ENCODE measurements at places on chromosomes 4 and X.

DNA sequence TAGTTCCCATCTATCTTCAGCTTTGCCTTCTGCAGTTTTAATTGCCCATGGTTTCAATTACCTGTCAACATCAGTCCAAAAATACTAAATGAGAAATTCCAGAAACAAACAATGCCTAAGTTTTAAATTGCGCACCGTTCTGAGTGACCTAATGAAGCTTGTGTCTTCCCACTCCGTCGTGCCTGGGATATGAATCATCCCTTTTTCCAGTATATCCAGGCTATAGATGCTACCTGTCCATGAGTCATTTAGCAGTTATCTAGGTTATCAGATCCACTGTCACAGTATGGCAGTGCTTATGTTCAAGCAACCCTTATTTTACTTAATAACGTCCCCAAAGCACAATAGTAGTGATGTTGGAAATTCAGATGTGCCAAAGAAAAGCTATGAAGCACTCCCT is 363.6 kb upstream of the FAM241A start:
- no peak overlapping the region for H3K27ac ChIP-seq
- no peaks in the 10 kb centered on the region for H3K4me1 ChIP-seq
- H3K36me3 ChIP-seq: no peaks in the 10 kb centered on the region
- DNase-seq: no peak
- H3K4me3 ChIP-seq: no peak overlapping the region
- no peaks in the 10 kb centered on the region for H3K27me3 ChIP-seq

DNA sequence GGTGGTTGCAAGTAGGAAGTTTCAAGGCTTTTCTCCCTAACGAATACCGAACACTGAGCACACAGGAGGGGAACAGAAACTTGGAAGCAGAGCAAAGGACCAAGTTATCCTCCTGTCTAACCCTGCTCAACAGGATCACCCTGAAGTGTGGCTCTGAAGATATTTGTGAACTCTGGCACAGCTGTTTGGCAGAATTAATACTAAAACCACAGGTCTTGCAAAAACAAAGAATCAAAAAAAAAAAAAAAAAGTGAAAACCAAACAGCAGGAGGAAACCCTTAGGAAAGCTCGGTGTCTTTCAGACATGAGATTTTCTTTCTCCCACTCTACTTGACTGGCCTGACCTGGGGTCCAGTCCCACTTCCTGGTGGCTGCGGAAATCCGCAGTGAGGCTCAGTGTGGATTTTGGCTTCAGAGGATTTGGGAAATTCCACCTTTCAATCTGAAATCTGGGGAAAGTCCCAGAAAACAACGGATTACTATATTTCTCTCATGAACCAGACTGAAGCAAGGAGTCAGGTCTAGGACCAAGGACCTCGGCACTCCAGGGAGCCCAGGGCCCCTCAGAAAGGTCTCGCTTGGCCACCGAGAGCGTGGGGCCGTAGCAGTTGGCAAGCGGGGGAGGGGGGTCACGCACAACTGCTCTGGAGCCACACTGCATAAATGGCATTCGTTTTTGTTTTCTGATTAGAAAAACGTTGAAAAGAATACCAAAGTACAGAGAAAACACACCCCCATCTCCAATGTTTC is 867 bp downstream of the TIFA start:
- H3K36me3 ChIP-seq: no peaks in the 10 kb centered on the region
- peak overlapping the region; percentile 83 for H3K27ac ChIP-seq
- no peak for DNase-seq
- H3K4me1 ChIP-seq: peaks cover 2% of the 10 kb centered on the region
- H3K4me3 ChIP-seq: peak overlapping the region; percentile 60

DNA sequence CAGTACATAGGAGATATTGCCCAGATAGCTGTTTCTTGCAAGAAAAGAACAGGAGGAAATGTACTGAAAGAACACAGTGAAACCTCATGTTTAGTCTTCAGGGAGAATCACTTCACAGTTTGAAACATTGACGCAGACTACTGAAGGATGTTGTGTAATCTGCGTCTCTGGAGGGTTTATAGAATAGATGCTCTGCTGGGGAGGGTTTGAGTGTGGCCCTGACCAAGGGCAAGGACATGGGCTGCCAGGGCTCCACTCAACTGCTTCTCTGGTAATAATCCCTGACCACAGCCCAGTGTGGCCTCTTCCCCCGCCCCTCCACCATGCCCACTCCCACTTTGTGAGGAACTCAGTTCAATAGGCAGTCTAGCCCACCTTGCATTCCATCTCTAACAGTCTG is 15.8 kb upstream of the ACE2 start:
- no peak overlapping the region for H3K27ac ChIP-seq
- H3K27me3 ChIP-seq: no peaks in the 10 kb centered on the region
- DNase-seq: no peak

- H3K27ac ChIP-seq: no peak overlapping the region
- H3K4me1 ChIP-seq: peaks cover 5% of the 10 kb centered on the region
- DNase-seq: no peak
- no peaks in the 10 kb centered on the region for H3K27me3 ChIP-seq
- no peaks in the 10 kb centered on the region for H3K36me3 ChIP-seq
Measured at GRCh38 chr4:120919358-120919757, 3.2 kb downstream of the PRDM5 start.

GRCh38 chr4:121792966-121793365 is 8.2 kb upstream of the EXOSC9 start:
- no peak for DNase-seq
- no peak overlapping the region for H3K27ac ChIP-seq
- no peak overlapping the region for H3K4me3 ChIP-seq
- no peaks in the 10 kb centered on the region for H3K36me3 ChIP-seq

DNA sequence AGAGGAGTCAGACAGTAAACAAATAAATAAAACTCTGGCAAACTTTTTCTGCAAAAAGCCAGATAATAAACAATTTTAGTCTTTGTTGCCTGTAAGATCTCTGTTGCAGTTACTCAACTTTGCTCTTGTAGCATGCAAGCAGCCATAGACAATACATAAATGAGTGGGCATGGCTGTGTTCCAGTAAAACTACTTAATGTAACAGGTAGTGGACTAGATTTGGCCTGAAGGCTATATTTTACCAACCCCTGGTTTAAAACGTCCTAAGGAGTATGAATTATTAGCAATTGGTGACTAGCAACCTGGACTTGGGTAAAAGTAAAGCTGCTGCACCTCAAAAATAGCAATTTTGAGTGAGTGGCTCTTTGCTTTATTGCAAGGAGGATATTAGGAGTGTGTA is 30.9 kb downstream of the SLAIN2 start:
- no peaks in the 10 kb centered on the region for H3K36me3 ChIP-seq
- no peak for DNase-seq
- H3K27ac ChIP-seq: no peak overlapping the region
- no peak overlapping the region for H3K4me3 ChIP-seq
- H3K27me3 ChIP-seq: no peaks in the 10 kb centered on the region

GRCh38 chr4:140568507-140569306 is at the start of gene UCP1:
Gene UCP1, minus strand, starts transcription at chr4:140568961. Its CDS starts 232 bp downstream, at chr4:140568729.
- peak within 1 kb of the TSS; percentile 30 for H3K4me3 ChIP-seq
- DNase-seq: no peak
- no peak within 1 kb of the TSS for H3K27ac ChIP-seq
- peaks cover 21% of the 10 kb centered on the region for H3K27me3 ChIP-seq

DNA sequence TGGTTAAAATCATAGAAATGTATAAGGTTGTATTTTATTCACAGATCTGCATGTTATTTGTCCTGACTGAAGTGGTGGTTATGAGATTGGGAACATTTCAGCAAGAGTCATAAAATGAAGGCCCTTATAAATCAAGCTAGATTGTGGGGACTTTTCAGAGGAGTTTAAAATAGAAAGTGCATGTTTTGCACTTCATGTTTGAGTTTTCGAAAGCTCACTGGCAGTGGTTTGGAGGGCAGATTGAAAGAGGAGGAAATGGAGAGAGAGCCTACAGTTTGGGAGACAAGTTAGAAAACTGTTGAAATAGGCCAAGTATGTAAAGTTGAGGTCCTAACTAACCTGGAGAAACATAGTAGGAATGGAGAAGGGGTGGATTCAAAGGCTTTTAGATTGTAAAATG is 124.9 kb downstream of the KDM6A start:
- no peaks in the 10 kb centered on the region for H3K4me1 ChIP-seq
- H3K27me3 ChIP-seq: no peaks in the 10 kb centered on the region

DNA sequence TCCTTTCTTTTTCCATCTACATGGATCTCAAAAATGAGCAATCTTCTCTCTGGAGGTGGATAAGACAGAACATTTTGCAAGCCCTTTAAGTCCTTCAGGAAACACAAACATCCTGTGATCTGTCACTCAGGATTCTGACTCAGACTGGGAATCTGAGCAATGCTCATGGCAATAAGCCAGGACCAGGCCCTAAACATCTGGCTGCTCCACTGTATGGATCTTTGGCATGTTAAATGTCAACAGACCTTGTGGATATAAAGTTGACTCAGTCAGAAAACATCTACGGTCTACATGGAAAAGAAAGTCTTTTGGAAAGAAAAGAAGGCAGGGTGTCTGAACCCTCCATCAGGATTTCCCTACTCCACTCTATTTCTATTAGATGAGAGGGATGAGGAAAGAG is 17.8 kb upstream of the CHIC2 start:
- no peak overlapping the region for H3K4me3 ChIP-seq
- H3K27ac ChIP-seq: no peak overlapping the region
- peaks cover 4% of the 10 kb centered on the region for H3K4me1 ChIP-seq
- H3K36me3 ChIP-seq: no peaks in the 10 kb centered on the region
- peak; percentile 97 for DNase-seq

DNA sequence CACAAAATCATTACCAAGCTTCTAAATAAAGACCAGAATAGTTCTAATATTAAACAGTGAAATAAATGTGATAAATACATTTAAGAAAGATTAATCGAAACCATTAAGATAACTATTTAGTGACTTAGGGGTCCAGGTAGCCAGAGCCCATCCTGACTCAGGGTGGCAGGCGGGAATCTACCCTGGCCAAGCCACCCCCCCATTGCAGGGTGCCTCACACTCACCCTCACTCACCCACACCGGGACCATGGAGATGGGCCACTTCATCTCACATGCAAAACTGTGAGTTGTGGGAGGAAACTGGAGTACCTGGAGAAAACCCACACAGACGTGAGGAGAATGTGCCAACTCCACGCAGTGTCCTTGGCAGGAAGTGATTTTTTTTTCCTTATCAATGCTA is 237.6 kb upstream of the HAND2 start:
- H3K36me3 ChIP-seq: no peaks in the 10 kb centered on the region
- no peak overlapping the region for H3K4me3 ChIP-seq
- H3K27ac ChIP-seq: no peak overlapping the region
- H3K4me1 ChIP-seq: no peaks in the 10 kb centered on the region

GRCh38 chr4:150867148-150867547 is 147.9 kb downstream of the LRBA start:
- no peak for DNase-seq
- H3K4me3 ChIP-seq: no peak overlapping the region
- no peaks in the 10 kb centered on the region for H3K4me1 ChIP-seq
- no peaks in the 10 kb centered on the region for H3K36me3 ChIP-seq

DNA sequence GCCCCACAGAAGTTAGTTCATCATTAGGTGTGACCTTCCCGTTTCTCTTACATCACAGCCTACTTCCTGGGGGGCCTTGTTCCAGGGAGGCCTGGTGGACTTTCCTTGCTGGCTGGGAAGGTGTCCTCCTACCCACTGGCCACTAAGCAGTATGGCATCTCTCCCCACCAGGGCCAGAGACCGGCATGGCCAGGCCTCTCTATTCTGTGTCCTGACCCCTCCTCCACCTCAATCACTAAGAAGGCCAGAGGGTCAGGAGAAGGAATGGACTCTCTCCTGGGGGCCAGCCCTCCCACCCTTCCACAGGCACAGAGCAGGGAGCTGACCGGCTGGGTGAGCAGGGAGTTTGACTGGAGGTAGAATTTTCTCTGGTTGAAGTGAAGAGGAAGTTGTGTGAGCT is 81.9 kb downstream of the PJA1 start:
- no peak overlapping the region for H3K27ac ChIP-seq
- H3K36me3 ChIP-seq: no peaks in the 10 kb centered on the region
- DNase-seq: no peak

DNA sequence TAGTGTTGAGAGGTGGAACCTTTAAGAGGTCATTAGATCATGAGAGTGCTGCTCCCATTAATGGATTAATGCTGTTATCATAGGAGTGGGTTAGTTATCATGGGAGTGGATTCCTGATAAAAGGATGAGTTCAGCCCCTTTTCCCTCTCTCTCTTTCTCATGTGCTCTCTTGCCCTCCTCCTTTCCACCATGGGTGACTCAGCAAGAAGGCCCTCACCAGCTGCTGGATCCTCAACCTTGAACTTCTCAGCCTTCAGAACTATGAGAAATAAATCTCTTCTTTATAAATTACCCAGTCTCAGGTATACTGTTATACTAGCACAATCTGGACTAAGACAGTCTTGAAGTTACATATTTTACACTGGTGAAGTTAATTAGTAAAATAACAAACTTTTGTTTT is 10.0 kb upstream of the CDKL5 start:
- no peaks in the 10 kb centered on the region for H3K36me3 ChIP-seq
- DNase-seq: no peak
- H3K27ac ChIP-seq: no peak overlapping the region
- H3K4me1 ChIP-seq: no peaks in the 10 kb centered on the region

GRCh38 chr4:107956011-107956410 is 24.7 kb downstream of the CYP2U1 start:
- no peaks in the 10 kb centered on the region for H3K36me3 ChIP-seq
- no peak overlapping the region for H3K27ac ChIP-seq
- no peak overlapping the region for H3K4me3 ChIP-seq
- no peak for DNase-seq
- no peaks in the 10 kb centered on the region for H3K4me1 ChIP-seq
- H3K27me3 ChIP-seq: no peaks in the 10 kb centered on the region

DNA sequence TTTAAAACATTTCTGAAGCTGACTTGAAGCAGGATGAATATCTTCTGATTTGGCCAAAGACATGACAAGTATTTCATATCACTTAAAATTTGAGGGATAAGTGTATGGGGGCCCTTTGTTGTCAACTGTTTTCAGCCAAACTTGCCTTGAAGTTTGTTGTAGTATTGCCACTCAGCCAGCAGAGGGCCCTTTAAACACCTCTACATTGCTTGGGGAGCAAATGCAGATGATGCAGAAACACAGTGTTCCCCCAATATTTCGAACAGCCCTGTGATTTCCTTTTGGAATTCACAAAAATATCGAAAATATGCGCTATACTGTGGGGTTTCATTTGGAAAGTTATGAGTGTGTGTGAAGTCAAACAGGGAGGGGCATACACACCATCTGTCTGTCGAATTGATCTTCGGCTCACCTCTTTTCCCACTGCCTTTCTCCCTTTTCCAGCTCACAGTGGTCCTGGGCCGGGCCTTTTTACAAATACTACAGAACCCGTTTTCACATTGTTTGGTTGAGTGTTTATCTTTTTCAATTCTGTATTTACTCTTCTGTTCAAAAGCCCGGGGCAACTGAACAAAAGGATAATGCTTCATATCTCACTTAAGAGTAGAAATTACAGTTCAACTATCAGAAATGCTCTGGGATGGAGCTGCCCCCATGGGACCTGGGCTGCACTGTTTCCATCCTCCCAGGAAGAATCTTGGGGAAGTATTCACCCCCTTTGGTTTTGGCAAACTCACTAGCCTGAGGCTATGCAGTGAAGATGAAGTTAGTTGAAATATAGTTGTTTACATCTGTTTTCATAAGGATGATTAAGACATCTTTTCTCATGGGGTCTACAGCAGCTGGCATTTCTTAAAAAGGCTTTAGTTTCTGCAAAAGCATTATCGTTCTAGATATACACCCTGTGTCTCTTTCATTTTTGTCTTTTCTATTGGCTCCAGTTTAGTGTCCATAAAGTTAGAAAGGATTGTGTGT is 137.6 kb downstream of the EGF start:
- no peaks in the 10 kb centered on the region for H3K4me1 ChIP-seq
- DNase-seq: peak; percentile 25
- H3K27ac ChIP-seq: no peak overlapping the region

Measured in Panc1 (cell line).